CD4-positive, alpha-beta T cell (primary cell): ENCODE measurements at places on chromosomes 2 and 18.

DNA sequence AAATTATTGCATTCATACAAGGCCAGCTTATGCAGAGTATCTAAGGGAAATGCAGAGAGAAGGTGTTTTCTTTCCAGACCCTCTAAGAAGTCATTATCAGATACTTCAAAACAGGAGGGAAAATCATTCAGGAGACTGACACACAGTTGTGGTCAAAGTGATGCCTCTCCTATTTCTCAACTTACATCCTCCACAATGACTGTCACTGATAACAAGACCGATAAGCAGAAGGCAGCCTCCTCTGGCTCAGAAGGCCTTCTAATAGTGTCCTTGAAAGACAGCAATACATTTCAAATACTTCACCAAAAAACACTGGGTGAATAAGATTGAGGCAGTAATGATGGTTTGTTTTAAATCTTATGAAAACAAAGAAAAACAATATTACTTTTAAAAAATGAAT lies 199.7 kb downstream of the PIEZO2 start:
- no peak for DNase-seq

- no peak for DNase-seq
Measured at GRCh38 chr2:80288576-80288975, 16.0 kb downstream of the LRRTM1 start.

- peak; percentile 75 for DNase-seq
Measured at GRCh38 chr2:112048887-112049286, 6.2 kb upstream of the TMEM87B start.

DNA sequence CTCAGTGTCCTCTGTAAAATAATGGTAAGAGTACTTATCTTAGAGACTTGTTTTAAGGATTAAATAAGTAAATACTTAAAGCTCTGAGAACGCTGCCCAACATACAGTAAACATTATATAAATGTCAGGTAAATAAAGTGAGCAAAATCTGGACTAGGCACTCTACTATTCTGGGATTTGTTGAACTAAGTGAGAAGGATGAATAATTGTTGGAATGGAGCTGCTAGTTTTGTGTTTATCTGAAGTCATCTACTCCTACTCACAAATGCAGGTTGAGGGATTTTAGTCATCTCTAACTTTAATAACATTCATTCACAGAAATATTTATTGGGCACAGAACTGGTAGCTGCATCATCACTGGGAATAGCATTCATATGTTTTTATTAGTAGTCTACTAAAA lies 103.4 kb downstream of the MEIS1 start:
- DNase-seq = no peak
